ENCODE measurements at places on chromosomes 2 and 18.

DNA sequence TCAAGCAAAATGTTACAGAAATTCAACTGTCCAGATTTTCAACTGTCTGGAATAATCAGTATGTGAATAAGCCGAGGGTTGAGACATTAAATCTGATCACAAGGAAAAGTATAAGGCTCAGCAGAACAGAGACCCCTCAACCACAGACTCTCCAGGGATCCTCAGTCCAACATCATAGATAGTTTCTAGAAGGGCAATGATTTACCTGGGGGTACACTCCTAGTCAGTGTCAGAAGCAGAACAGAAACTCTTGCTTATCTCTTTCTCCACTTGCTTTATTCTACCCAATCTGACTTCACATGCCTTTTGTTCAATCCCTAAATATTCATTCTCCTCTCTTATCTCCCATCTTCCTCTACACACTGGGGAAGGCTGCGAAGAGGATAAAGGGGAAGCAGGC, 36.4 kb downstream of the ICOS start:
- no peak for DNase-seq

DNA sequence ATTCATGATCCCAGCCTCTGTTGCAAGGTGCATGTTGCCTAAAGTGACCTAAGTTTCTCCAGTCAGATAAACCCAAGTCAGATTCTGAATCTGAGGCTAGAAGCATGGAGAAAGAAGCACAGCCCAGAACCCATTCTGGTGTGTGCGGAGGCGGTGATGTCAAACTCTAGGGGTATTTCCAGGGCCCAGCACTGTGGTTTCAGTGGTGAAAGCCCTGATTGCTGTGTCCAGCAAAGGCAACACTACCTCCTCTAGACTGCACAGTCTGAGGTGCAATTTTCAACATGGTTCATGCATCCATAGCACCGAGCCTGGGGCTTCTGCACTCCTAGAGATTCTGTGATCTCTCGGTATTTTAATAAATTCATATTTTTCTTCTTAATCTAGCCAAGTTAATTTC, 264.8 kb upstream of the KLHL29 start:
- no peak for DNase-seq

GRCh38 chr18:68186039-68186438, 528.9 kb downstream of the TMX3 start:
- DNase-seq = no peak

DNA sequence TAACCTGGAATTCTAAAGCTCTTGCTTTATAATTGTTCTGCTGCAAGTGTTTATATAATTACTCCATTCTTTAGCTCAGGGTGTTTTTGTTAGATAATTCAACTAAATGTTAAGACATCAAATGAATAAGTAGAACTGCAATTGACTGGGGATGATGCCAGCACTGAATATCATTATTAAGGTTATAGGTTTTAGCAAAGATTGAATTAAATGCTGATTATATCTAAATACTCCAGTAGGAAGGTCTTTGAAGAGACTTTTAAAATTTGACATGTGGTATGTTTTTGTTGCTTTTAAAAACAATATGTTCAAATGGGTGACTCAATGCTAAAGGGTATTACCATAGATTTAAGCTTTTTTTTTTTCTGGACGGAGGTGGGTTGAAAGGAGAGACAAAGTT, 170.1 kb upstream of the THUMPD2 start:
- no peak for DNase-seq

GRCh38 chr2:134717286-134718022, 1.3 kb downstream of the TMEM163 start:
- no peak for DNase-seq

- no peak for DNase-seq
Measured at GRCh38 chr2:232018181-232018580, 56.7 kb downstream of the DIS3L2 start.

DNA sequence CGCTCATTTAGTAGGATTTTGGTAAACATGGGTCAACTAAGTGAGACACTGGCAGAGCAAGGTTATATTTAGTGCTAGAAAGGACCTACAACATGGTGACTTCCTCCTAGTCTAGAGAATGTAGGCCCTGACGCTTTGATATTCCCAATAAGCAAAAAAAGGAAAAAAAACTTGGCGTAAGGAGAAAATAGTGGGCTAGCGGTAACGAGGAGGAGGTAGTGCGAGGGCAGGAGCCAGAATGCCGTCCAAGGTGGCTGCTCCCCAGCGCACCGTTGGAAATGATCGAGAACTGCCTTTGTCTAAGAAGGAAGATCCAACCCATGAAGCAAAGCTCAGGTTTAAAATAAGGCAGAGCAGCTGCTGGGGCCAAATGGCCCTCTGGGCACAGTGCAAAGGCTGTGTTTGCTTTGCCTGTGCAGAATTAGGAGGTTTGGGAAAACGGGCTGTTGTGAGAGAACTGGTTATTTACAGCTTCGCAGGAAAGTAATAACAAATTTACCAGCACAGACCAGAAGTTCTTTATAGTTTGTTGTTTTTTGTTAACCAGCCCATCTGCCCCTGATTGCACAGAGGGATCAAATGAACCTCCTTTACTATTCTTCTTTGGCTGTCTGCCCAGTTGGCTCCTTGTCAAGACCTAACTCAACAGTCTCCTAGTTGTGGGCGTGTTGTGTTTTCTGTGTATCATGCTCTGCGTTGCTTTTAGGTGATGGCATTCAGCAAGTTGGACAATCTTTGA, 86.6 kb downstream of the ITGB1BP1 start:
- no peak for DNase-seq

- no peak for DNase-seq
Measured at GRCh38 chr2:6077585-6077984, 385.4 kb downstream of the SOX11 start.

Measured in CD4-positive, alpha-beta T cell (primary cell).